ENCODE measurements at places on chromosomes 11 and 22.

- no peak for DNase-seq
These were observed 720.9 kb downstream of the BRD1 start for GRCh38 chr22:49106842-49107152.

- DNase-seq: no peak
These were observed 34.4 kb upstream of the FJX1 start for GRCh38 chr11:35583843-35584242.

DNA sequence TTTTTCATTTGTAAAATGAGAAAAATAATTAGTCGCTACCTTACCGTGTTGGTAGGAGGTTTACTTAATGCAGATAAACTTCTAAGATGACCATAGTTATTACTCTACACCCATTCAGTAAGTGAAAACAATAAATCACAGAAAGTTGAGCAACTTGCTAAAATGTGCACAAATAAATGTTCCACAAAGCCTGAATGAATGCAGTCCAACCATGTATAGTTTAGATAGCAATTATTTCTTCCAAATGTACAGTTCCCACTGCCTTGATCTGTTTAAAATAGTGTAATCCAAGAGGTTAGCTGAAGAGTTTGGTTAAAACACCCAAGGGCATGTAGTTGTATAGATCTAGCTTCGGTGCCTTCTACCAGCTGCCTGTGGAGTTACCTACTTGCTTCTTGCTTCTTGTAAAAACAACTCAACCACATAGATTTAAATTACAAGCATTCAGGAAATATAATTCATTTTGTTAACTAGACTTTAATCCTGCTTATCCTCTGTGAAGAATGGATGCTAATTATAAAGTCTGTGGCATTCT lies 106.3 kb upstream of the CARD18 start:
- DNase-seq: no peak

DNA sequence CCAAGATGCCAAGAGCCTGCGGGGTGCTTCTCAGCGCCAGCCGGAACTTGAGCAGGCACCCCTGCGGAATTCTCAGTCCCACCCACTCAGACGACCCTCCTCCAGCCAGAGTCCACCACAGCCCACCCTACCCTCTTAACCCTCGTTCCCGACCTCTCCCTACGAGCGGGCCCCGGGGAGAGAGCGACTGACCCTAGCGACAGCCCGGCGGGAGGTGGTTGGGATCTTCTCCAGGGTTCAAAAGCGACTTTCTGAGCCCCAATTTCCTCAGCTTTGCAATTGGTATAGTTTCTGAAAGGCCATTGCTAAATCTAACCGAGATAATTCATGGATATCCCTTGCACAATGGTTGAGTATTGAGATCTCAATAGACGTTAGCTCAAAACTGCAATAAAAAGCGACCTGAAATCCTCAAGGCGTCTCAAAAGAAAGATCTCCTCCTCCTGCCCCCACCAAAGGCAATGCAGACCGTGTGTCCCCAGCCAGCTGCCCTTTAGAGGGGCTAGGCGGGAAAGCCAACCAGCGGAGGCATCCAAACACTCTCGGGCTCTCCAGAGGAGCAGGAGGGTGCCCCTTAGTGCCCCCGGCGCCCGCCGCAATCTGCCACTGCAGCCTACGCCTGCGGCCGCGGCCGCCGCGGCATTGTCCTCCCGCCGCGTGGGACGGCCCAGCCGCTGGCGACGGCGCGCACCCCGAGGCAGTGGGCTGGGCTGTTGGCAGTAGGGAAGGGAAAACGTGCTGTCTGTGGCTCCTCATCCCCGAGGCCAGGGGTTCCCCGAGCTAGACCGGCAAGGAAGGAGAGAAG lies 1.5 kb upstream of the SLC6A5 start:
- no peak for DNase-seq

GRCh38 chr22:24584871-24585411 lies 7.9 kb downstream of the LRRC75B start:
- DNase-seq: no peak

DNA sequence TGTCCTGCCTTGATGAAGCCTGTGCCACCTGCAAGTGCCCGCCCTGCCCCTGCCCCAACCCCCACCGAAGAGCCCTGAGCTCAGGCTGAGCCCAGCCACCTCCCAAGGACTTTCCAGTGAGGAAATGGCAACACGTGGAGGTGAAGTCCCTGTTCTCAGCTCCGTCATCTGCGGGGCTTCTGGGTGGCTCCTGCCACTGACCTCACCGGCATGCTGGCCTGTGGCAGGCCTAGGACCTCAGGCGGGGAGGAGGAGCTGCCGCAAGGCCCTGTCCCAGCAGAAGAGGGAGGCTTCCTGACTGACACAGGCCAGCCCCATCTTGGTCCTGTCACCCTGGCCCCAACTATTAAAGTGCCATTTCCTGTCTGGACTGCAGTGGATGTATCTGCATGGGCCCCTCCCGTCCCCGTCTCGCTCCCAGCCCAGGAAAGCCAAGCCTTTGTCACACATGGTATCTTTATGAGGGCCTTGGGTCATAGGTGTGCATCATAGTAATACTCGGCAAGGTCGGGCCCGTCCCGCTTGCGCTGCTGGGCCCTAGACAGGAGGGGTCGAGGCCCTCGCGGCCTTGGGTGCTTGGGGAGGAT lies 882 bp downstream of the FREY1 start:
- DNase-seq: no peak

DNA sequence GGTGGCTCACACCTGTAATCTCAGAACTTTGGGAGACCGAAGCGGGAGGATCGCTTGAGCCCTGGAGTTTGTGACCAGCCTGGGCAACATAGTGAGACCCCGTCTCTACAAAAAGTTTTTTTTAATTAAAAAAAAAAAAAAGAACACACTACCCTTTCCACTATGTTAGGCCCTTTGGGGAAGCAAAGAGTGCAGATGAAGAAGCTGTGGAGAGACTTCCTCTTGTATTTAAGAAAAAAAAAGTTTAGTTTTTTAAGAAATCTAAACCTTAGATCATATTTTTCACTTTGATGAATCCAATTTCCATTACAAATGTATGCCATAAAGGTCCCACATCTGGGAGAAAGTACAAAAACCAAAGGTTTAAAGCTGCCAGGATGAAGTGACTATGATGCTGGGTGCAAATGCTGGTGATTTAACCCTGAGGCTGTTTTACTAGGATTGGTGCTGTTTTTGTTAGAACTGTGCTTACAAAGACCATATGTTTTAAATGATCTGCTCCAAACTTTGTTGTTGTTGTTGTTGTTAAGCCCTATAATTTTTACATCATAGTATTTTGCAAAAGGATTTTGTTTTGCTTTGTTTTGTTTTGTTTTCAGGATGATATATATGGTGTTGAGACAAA lies 28.9 kb upstream of the ACER3 start:
- no peak for DNase-seq
